PC-3 (cell line): ENCODE measurements at places on chromosomes 5 and 9. TPM values are rescaled to one million over a fixed set of nuclear protein-coding genes. Genes with fewer than 3 reads are reported as not detected.

DNA sequence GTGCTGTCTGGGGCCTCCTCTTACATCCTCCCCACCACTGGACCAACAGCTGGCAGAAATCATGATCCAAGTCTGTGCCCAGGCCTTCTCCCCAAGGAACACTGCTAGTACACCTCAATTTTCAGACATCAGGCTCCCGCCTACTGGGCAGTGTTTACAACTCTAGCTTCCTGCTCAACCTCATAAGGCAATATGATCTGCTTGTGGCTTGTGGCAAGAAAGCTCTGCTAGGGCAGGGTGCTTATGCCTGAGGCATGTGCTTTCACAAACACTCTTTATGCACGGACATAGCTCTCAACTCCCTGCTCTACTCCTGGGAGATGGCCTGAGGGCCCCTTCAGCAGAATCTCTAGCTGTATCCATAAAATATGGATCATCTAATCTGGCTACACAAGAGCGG, 32.5 kb downstream of the SH3TC2 start:
- peak; percentile 70 for DNase-seq
- H3K27ac ChIP-seq, result peak overlapping the region; percentile 1; the same call in 1 of the 2 replicates
- peaks cover 19% of the 10 kb centered on the region for H3K4me1 ChIP-seq
- H3K27me3 ChIP-seq, result no peaks in the 10 kb centered on the region
- no peak overlapping the region for H3K4me3 ChIP-seq

Gene GABRG2
- total RNA-seq, result not detected in 2 replicates

Gene HRH2
- not detected in 2 replicates for total RNA-seq

DNA sequence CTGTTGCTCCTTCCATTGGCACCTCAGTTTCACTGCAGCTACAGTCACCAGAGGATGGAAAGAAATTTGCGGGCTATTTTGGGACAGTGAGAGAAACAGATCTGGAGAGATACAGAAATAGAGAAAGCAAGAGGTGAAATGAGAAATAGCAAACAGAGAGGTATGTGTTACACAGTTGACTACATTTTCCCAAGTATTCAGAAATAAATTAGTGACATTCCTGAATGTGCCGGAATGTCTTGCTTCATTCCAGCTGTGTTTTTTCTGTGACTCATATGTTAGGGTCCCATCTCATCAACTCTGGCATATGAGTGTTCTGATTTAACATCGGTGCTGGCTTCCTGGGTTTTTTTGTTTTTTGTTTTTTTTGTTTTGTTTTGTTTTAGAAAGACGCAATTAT, 63.8 kb upstream of the ZNF462 start:
- H3K4me1 ChIP-seq, result peaks cover 13% of the 10 kb centered on the region
- peak; percentile 71 for DNase-seq
- H3K27me3 ChIP-seq, result no peaks in the 10 kb centered on the region

- no peak overlapping the region for H3K4me3 ChIP-seq
- peaks cover 42% of the 10 kb centered on the region for H3K4me1 ChIP-seq
- H3K36me3 ChIP-seq, result no peaks in the 10 kb centered on the region
- peak; percentile 81 for DNase-seq
Measured at GRCh38 chr5:54703133-54703532, 185.6 kb downstream of the SNX18 start.

GRCh38 chr9:10026443-10026984, 586.3 kb downstream of the PTPRD start:
- H3K27ac ChIP-seq, result no peak overlapping the region
- H3K27me3 ChIP-seq, result no peaks in the 10 kb centered on the region
- H3K4me1 ChIP-seq, result no peaks in the 10 kb centered on the region
- no peak for DNase-seq

GRCh38 chr9:40928803-40929487, 199.5 kb downstream of the FOXD4L6 start:
- DNase-seq, result no peak
- peaks cover 64% of the 10 kb centered on the region for H3K27me3 ChIP-seq
- H3K4me1 ChIP-seq, result no peaks in the 10 kb centered on the region
- H3K27ac ChIP-seq, result no peak overlapping the region

Gene DPYSL3
- 19.5 and 20.6 TPM in 2 replicates for total RNA-seq

DNA sequence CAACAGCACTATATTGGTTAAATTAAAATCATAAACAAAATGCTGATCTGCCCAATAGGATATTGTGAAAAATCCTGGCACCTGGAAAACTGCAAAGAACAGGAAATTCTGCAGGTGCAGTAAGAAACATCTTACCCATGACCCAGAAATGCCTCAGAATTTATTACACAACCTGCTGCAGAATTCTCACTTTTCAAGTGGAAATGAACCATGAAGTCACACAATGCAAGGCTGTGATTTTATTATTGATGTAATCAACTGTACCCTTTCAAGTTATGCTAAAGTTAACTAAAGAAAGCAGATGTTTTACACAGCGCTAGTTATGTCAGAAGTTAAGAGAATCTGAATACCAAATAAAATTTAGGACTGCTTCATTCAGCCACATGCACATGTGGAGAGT, 6.0 kb downstream of the STRBP start:
- H3K4me1 ChIP-seq, result no peaks in the 10 kb centered on the region
- no peak for DNase-seq
- H3K4me3 ChIP-seq, result no peak overlapping the region
- H3K36me3 ChIP-seq, result no peaks in the 10 kb centered on the region
- H3K27ac ChIP-seq, result no peak overlapping the region
- no peaks in the 10 kb centered on the region for H3K27me3 ChIP-seq

DNA sequence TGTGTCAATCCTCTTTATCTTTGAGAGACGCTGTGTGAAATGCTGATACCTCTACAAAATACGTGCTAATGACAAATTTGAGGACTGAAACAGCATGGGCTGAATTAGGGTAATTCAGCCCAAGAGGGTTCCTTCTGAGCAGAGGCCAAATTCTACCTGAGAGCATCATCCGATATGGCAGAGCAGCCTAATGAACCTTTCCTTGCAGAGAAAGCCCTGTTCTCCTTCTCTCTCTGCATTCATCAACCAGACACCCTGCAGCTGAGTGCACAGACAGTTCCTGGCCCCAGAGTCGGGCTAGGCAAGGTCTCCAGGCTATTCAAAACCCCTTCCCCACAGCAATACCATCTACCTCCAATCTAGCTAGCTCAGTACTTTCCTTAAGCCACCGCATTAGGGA, 77.9 kb downstream of the TRIM32 start:
- H3K4me3 ChIP-seq, result no peak overlapping the region
- H3K36me3 ChIP-seq, result no peaks in the 10 kb centered on the region
- no peak for DNase-seq
- no peak overlapping the region for H3K27ac ChIP-seq
- H3K27me3 ChIP-seq, result 0 out of 2 replicates have a peak, but pooled peaks cover 4% of the 10 kb centered on the region

DNA sequence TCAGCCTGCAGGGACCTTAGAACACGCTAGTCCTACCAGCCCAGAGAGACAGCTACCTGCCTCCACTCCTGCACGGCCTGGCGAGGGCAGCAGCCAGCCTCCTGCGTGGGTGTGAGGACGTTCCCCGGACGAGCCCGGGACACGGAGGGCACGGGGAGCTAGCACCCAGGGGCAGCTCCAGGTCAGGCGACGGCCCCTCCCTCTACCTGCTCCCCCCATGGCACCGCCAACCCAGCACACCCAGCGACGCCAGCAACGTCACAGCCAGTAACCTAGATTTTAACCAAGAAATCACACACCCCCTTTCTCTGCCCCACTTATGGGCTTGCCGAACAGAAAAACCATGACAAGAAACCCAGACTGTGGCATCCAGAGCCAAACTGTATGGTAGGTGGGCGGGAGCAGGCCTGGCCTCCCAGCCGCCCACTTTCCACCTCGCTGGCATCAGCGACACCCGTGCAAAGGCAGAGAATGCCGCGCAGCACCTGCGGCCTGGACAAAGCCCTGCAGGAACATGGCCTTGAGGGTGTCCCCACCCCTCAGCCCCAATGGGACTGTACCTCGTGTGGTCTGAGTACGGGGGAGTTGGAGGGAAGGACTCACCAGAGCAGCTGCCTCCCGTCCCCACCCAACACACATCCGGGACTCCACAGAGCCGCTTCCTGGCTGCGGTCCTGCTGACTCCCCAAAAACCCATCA, 47.9 kb downstream of the NACC2 start:
- H3K27me3 ChIP-seq, result no peaks in the 10 kb centered on the region
- no peaks in the 10 kb centered on the region for H3K36me3 ChIP-seq
- no peak overlapping the region for H3K4me3 ChIP-seq
- no peak overlapping the region for H3K27ac ChIP-seq

GRCh38 chr5:131957721-131958441, 12.4 kb upstream of the MEIKIN start:
- no peaks in the 10 kb centered on the region for H3K36me3 ChIP-seq
- H3K4me1 ChIP-seq, result no peaks in the 10 kb centered on the region
- no peak for DNase-seq
- no peak overlapping the region for H3K27ac ChIP-seq
- H3K4me3 ChIP-seq, result no peak overlapping the region

GRCh38 chr5:103428411-103428871, 134.1 kb downstream of the NUDT12 start:
- H3K4me1 ChIP-seq, result peaks cover 17% of the 10 kb centered on the region
- H3K36me3 ChIP-seq, result no peaks in the 10 kb centered on the region
- H3K27ac ChIP-seq, result no peak overlapping the region
- H3K4me3 ChIP-seq, result no peak overlapping the region
- peak; percentile 43 for DNase-seq
- H3K27me3 ChIP-seq, result no peaks in the 10 kb centered on the region

GRCh38 chr9:77521091-77521490, 127.0 kb downstream of the GNA14 start:
- no peaks in the 10 kb centered on the region for H3K27me3 ChIP-seq
- no peaks in the 10 kb centered on the region for H3K36me3 ChIP-seq
- no peak overlapping the region for H3K27ac ChIP-seq
- H3K4me3 ChIP-seq, result no peak overlapping the region
- peaks cover 23% of the 10 kb centered on the region for H3K4me1 ChIP-seq
- no peak for DNase-seq

Gene GAPT
- not detected in 2 replicates for total RNA-seq

Gene CYFIP2
- 30.4 and 36.0 TPM in 2 replicates for total RNA-seq

Gene ENTPD2
- total RNA-seq, result 0.92 and 1.3 TPM in 2 replicates

GRCh38 chr9:92608909-92609445, 61.0 kb downstream of the IPPK start:
- DNase-seq, result no peak
- no peaks in the 10 kb centered on the region for H3K27me3 ChIP-seq

- no peak overlapping the region for H3K4me3 ChIP-seq
- peaks cover 12% of the 10 kb centered on the region; the same call in 1 of the 2 replicates for H3K4me1 ChIP-seq
- H3K36me3 ChIP-seq, result no peaks in the 10 kb centered on the region
- H3K27me3 ChIP-seq, result no peaks in the 10 kb centered on the region
- no peak overlapping the region for H3K27ac ChIP-seq
Measured at GRCh38 chr9:88990041-88990728, 1.1 kb upstream of the S1PR3 start.

Gene GABRA6
- total RNA-seq, result 0.17 TPM in 1 of 2 replicates, not detected in the other

DNA sequence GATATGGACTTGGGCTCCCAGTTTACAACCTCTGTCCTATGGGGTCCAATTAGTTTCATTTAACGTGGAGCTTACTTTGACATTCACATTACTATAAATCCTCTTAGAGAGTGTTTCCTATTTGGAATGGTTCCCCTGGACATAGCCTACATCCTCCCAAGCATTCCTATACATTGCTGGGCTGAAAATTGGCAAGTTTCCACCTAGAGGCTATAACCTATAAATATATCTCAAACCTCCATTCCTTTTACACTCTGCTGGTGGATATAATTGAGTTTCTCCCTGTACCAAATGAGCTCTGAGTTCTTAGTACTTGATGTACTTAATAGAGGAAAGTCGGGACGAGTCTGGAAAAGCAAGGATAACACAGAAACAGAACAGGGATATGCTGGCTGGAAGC, 172.8 kb downstream of the ASTN2 start:
- H3K36me3 ChIP-seq, result no peaks in the 10 kb centered on the region
- no peaks in the 10 kb centered on the region for H3K27me3 ChIP-seq
- no peaks in the 10 kb centered on the region for H3K4me1 ChIP-seq
- H3K4me3 ChIP-seq, result no peak overlapping the region
- no peak for DNase-seq

- no peaks in the 10 kb centered on the region for H3K36me3 ChIP-seq
- DNase-seq, result no peak
- H3K27me3 ChIP-seq, result peaks cover 40% of the 10 kb centered on the region
- H3K27ac ChIP-seq, result no peak overlapping the region
- peaks cover 6% of the 10 kb centered on the region; the same call in 1 of the 2 replicates for H3K4me1 ChIP-seq
Measured at GRCh38 chr5:157971571-157972216, 112.7 kb upstream of the CLINT1 start.

- H3K4me3 ChIP-seq, result peak within 1 kb of the TSS; percentile 64
- H3K4me1 ChIP-seq, result peaks cover 93% of the 10 kb centered on the region
- DNase-seq, result peak; percentile 94
- no peaks in the 10 kb centered on the region for H3K36me3 ChIP-seq
- peak within 1 kb of the TSS; percentile 92 for H3K27ac ChIP-seq
Measured at GRCh38 chr5:150640311-150641005, at the start of gene SYNPO. Gene SYNPO (plus strand): TSS chr5:150640660. CDS start chr5:150648276, 7,616 bp downstream.

- H3K27me3 ChIP-seq, result no peaks in the 10 kb centered on the region
- H3K27ac ChIP-seq, result no peak overlapping the region
- H3K4me1 ChIP-seq, result 0 out of 2 replicates have a peak, but pooled peaks cover 2% of the 10 kb centered on the region
- DNase-seq, result no peak
- H3K4me3 ChIP-seq, result no peak overlapping the region
- H3K36me3 ChIP-seq, result no peaks in the 10 kb centered on the region
Measured at GRCh38 chr9:131416509-131416908, 22.6 kb downstream of the PRRC2B start.

DNA sequence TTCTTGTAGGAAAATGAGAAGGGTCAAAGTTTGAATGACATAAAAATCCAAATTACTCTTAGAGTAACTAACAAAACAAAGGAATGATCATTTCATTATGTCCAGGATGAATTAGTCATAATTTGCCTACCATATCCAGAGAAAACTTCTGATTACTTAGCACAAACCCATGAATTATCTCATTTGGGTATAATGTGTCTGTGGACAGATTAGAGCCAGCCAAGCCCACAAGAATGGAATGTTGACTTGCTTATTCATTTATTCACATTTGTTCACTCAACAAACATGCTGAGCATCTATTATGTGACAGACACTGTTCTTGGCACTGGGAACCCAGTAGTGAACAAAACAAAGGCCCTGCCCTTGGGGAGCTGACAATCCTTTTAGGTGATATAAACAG, 87.4 kb downstream of the APBA1 start:
- H3K27ac ChIP-seq, result no peak overlapping the region
- H3K27me3 ChIP-seq, result peaks cover 8% of the 10 kb centered on the region; the same call in 1 of the 2 replicates
- DNase-seq, result no peak

Gene GCNT4
- total RNA-seq, result under 0.01 and 0.06 TPM in 2 replicates

Gene CETN3
- 28.5 and 39.2 TPM in 2 replicates for total RNA-seq

Gene LCN1
- total RNA-seq, result not detected in 2 replicates
